ENCODE measurements at places on chromosomes 2 and 18.
A peak's percentile ranks its signal among the peaks of the same experiment; 100 is the strongest.

DNA sequence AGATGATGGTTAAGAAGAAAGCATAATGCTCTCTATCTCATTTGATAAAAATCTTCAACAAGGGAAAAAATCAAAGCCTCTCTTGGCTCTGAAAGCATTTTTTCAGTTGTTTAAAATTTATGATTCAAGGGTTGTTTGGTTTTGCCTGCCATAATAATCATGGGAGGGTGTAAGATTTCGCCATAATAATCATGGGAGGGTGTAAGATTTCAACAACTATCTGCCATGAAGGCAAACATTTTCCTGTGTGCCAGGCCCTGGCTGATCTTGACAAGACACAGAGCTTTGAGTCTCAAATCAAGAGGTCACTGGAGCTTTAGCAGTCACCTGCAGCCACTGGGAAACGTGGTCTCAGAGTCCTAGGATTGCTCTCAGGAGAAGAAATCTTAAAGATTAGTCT is 175.1 kb upstream of the PIEZO2 start:
- no peak for DNase-seq

- DNase-seq, result no peak
Measured at GRCh38 chr2:196638765-196639164, 750 bp upstream of the CCDC150 start.

- no peak for DNase-seq
Measured at GRCh38 chr2:70494293-70494886, 59.2 kb downstream of the TGFA start.

DNA sequence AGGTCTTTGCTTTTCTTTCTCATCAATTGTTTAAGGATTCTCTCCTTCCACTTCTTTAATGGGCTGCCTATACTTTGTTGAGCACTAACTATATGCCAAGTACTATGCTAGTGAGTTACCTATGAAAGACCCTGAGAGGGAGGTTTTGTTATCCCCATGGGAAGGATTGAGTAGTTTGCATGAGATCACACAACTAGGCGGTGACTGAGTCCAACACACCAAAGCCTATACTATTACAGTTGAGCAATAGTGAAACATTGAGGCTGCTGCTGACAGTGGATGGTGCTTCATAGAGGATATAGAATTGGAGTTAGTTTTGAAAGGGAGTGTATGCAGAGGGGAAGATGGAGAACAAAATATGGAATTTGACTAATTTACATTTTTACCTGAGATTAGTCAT is 15.8 kb downstream of the NABP1 start:
- no peak for DNase-seq

DNA sequence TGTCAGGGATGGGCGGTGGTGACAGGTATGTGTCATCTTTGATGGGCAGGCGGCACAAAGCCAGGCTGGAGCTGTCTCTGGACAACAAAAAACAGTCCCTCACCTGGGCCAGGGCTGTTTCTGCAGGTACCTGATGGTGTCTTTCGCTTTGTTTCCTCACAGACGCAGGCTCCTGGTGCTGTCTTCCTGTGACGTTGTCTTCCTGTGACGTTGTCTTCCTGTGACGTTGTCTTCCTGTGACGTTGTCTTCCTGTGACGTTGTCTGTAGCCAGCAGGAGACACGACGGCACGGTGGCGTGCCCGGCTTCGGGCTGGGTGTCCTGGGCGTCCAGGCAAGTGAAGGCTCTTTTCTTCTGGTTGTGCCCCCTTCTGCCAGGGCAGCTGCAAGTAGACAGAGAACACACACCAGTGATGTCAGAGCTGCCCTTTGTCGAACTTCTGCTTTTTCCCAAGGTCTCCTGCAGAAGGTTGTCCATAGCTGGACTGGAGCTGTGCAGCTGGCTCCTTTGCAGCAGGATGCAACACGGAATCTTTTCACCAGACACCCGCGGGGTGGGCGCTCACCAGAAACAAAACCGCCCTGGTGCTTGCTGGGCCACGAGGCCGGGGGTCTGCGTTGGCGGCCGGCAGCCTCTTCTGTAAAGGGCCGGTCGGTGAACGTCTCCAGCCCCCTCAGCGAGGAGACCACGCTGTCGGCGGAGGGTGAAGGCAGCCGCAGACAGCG is 21.1 kb downstream of the GPR35 start:
- peak; percentile 5 for DNase-seq

GRCh38 chr2:196187898-196188458 is 16.6 kb upstream of the STK17B start:
- no peak for DNase-seq

DNA sequence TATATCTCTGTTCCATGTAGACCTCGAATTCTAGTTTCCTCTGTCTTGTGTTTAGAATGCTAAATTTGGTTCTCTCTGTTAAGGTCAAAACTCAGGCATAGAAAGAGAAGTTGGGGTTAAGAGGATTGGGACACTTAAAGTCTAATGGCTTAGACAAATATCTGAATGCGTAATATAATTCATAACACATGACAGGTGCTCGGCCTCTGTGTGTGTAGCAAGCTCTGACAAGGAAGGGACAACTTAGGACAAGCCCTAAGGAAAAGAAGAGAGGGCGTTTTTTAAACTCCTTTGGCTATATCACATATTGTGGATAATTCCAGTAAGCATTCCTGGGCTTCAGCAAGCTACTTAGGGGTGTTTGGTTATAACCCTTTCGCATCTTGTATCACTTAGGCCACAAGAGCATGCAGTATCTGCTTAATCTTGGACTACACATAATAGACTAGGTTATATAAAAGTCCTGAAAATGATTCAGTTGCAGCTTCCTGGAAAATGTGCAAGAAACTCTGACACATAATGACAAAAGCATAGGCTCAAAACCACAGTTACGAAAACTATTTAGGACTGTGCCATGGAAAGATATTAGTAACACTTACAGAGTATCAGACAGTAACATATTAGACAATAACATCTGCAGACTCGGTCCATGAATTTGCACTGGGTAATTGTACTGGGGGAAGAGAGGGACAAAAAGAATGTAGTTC is 16.1 kb upstream of the CREB1 start:
- DNase-seq, result peak; percentile 74

GRCh38 chr2:27241761-27242613 is 20.9 kb downstream of the SLC30A3 start:
- DNase-seq, result no peak

DNA sequence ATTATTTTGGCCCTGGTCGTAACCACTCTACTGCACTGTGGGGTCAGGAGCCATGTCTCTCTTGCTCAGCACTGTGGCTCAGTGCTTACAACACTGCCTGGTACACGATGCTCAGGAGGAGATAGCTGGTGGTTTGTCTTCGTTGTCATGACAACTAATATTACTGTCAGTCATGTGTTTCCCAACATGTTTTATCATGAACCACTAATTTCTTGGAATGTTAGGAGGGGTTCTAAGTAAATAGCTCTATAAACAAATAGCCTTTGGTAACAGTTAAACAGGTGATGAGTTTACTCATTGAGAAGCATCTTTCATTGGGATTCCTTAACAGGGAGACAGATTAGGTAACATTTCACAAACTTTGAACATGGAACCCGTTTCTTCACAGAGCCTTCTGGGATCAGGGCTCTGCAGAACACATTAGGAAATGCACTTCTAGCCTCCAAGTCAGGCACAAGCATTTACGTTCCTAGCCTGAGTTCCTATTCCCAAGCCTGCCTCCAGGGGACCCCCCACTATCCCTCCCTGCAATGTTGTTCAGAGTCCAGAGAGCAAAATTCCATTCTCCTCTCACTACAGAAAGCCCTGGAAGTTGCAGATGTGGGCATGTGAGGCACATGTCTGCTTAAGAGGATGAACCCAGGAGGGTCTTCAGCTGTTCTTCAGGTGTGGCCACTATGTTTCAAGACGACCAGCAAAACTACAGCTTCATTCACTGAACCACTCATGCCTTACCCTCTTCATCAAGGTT is 6.4 kb upstream of the RBM44 start:
- no peak for DNase-seq

DNA sequence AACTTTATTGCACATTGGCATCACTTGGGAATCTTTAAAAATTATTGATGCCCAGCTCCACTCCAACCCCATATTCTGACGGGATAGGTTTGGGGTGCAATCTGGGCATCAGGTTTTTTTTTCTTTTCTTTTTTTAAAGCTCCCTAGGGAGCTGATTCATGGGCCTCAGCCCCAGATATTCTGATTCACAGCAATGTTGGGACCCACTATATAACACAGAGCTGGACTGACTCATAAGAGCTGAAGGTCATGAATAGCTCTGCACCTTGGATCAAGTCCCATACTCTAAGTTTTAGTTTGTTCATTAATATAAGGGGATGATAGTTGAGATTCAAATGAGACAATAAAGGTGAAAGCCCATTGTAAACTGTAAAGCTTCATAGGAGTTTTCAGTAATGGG is 191.1 kb upstream of the REV1 start:
- DNase-seq, result peak; percentile 77

DNA sequence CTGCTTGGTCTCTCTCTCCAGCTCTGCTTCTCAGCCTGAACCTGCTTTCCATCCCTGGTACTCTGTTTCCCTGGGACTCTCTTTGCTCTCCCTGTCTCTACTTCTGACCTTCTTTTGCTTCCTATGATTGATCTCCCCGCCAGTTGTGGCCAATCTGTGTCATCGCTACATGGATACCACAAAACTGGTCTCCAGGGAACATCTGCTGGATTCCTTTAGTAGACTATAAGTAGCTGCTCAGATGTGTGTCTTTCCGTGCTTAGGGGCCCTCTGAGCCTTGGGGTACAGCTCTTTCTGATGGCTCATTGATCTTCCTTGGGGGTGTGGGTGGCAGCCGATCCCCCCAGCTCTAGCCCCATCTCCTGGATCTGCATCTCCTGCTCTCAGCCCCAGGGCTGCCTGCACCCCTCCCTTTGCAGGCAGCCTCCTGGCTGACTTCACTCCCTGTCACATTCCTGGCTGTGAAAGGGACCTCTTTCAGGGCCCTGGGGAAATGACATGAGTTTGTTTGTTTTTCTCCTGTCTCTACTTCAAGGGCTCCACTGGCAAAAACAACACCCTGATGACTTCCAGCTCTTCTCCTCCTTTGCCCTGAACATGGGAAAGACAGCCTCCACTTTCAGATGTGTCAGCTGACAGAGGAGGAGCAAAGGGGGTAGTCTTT is 333.7 kb downstream of the CYP26B1 start:
- no peak for DNase-seq

- no peak for DNase-seq
Measured at GRCh38 chr2:204849892-204850291, 304.6 kb downstream of the PARD3B start.

- DNase-seq, result no peak
Measured at GRCh38 chr2:10487081-10487740, 39.1 kb upstream of the ODC1 start.

GRCh38 chr18:25674183-25674582 is 322.2 kb upstream of the ZNF521 start:
- DNase-seq, result no peak

DNA sequence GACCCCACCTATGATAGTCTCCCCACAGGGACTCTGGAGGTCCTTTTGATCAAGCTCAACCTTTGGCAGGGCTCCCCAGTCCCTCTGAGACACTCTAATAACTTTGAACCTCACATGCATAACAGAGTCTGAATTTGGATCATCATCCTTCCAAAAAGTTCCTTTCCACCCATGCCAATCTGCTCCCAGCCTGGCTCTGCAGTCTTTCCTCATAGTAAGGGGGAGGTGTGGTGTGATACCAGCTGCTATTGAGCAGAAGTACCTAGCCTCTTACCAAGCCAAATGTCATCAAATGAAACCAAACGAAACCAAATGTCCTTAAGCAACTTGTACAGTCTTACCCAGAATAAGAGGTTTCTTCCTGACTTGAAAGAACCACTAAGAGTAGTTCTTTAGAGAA is 36.5 kb downstream of the DTNA start:
- DNase-seq, result no peak

All from GM03348 (cell line).